AG04450 (cell line): ENCODE measurements at places on chromosomes 12 and 14.

DNA sequence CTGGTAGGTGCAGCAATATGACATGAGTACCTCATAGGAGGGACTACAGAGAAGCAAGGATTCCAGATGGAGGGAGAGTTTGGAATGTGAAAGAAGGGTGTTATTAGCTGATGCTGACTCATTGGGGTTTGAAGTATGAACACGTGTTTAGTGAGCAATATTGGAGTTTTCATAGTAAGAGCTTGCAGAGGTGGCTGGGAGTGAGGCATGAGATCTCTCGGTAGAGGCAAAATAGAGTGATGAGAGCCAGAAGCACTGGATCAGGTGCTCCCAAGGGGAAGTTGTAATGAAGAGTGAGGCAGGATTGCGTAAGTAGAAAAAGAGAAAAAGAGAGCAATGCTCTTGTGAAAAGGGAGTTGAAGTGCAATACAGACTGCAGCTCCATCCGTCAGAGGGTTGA lies 42.1 kb downstream of the MGST1 start:
- DNase-seq: peak; percentile 59

DNA sequence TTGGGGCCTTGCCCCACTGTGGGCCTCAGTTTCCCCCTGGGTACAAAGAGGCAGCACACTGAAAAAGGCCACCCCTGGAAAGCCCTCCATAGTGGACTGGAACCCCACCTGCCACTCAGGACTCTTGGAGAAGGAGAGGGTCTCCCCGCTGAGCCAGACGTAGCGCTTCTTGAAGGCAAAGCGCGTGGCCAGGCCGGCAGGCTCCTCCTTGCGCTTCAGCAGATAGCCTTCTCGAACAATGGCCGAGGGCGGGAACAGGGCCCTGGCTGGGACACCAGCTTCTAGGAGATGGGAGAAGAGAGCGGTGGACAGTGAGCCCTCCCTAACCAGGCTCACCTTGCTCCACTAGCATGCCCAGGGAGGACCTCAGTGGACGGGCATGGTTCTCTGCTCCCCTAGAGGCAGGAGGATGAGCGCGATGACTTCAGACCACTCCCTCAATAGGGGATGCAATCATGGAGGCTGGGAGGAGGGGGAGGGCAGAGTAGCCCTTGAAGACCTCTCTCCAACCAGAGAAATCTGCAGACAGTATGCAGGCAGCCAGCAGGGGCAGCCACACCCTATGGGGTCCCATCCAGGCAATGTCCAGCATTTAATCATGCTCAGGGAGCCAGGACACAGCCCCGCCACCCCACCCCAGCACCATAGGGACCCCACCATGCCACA lies 29.8 kb downstream of the RASAL1 start:
- no peak for DNase-seq

- no peak for DNase-seq
Observed at GRCh38 chr12:41680155-41680554, 464.5 kb downstream of the GXYLT1 start.

DNA sequence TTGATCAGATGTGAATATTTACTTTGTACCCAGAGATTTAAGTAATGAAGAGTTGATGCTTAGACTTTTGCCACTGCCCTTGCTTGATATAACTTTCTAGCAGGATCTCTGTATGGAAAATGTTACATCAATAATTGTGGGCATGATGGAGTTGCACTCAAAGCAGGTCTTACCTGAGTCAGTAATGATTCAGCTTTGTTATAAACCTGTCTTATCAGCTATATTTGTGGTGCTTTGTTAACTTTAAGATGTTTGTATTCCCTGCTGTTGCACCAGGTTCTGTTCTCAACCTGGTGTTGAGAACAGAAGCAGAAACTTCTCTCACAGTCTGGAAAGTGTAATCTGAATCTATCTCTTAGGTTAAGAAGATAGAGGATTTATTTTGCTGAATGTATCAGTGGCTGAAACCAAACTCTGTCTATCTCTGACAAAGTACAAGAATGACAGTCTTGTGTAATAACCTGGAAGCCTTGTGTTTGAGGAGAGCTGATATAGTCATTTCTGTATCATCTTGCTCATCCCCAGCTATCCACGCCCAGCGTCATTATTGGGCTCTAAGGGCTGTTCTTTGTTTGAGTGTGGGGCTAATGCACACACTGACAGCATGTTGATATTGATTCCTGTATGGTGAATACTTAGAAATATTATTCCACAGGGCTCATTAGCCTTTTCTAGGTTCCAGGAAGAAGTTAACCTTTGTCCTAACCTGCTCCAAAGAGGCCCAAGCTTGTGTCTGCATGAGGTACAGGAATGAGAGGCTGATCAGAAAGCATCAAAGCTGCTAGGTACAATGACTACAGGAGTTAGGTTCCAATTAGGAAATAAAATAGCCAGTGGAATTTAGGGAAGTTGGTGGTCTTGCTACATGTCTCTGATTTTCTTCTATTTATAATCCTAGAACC lies 3.6 kb downstream of the AKAP6 start:
- no peak for DNase-seq

- DNase-seq: no peak
Observed at GRCh38 chr12:30845676-30846075, 80.9 kb upstream of the TSPAN11 start.

- no peak for DNase-seq
Observed at GRCh38 chr14:89641495-89642175, 224.6 kb upstream of the FOXN3 start.

DNA sequence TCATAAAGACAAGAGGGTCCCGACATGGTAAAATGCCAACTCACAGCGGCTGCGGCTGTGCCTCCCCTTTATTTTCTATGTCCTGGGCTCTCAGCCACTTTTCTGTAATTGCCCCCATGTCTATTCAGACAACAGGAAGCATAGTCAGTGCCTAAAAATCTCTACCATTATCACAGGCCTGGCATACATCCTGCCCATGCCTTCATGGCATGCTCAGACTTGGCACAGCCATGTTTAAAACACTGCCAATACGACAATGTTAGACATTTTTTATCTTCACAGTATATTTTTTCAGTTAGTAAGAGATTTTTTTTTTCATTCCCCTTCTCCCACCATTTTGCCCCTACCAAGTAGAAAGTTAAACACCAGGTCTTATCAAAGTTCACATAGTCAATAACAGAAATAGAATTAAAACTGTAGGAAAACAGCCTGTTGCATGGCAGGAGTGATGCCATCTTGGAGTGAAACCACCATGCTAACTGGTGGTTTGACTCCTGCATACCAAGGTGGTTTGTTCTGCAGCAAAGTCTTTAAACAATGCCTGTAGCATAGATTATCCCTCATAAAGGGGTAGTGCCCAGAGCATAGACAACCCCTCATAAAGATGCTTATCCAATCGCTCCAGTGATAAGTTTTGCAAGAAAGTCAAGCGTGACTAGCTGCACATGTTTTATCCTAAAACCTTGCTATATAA lies 18.9 kb upstream of the CERS5 start:
- DNase-seq: no peak

- no peak for DNase-seq
Observed at GRCh38 chr14:39157491-39157890, 12.6 kb downstream of the TRAPPC6B start.
